Activated T-cell treated with anti-CD3 and anti-CD28 coated beads for 48 hours (primary cell): ENCODE measurements at places on chromosomes 4 and X.
A peak's percentile ranks its signal among the peaks of the same experiment; 100 is the strongest.

DNA sequence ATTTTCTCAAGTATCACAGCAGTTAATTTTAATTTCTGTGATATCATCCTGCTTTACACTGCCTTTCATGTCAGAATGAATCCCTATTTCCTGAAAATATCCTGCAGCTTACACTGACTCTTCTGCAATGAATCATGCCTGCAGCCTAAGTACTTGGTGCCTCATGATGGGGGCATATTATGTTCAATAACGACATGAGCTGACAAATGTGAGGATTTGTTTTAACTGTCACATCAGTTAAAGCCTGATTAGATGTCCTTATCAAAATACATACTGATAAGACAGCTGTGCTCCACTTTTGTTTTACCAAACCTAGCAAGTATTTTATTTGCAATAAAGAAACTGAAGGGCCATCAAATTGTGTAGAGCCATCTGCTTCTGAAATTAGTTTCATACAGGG, 359.9 kb upstream of the AGA start:
- DNase-seq = no peak

DNA sequence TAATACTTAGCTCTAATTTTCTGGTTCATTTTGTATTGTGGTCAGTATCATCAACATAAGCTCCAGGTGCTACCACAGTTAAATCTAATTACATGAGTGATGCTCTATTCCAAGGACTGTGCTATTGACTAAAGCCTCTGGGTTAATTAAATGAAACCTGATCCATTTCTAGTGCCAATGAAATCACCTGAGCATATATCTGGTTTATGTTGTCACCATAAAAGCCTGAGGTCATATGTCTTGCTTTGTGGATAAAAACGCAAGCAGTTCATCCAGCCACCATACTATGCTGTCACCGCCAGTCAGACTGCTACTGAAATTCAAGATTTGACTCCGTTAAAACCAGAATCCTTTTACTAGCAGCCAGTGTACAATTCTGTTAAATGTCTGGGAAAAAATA, 64.2 kb upstream of the ZNF518B start:
- DNase-seq = no peak

- DNase-seq = peak; percentile 9
Observed at GRCh38 chr4:88320780-88321373, 36.5 kb upstream of the PPM1K start.

DNA sequence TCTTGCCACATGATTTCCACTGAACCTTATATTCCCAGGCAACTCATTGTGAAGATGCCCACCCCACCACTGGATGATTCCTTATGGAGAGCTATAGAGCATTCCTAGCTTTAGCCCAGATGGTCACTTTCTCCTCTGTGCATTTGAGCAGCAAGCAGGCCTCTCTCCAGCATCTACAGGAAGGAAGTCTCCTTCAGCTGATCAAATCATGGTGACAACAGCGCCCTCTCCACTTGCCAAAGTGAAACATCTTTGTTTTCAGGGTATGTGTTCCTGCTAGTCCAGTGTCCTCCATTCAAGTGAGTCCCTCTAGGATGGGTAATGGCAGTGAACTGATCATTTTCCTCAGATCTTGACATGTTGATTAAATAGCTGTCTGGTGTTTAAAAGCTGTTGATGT, 10.9 kb upstream of the SYTL5 start:
- no peak for DNase-seq

GRCh38 chr4:95289028-95289634, 259.6 kb downstream of the UNC5C start:
- no peak for DNase-seq
